ENCODE measurements at places on chromosomes 1 and 21. TPM values are rescaled to one million over a fixed set of nuclear protein-coding genes. Genes with fewer than 3 reads are reported as not detected.

Gene CRYAA
- not detected for total RNA-seq

Gene ANGPTL7
- total RNA-seq: 0.25 TPM

Gene DENND2C
- total RNA-seq: 1.5 TPM

Gene IPO9
- 35.7 TPM for total RNA-seq

Gene HDAC1
- 18.7 TPM for total RNA-seq

Gene TCP10L
- 4.7 TPM for total RNA-seq

Gene C1orf116
- under 0.01 TPM for total RNA-seq

Gene CASQ2
- total RNA-seq: under 0.01 TPM

Gene CLIC6
- total RNA-seq: 0.25 TPM

Gene SLC1A7
- total RNA-seq: not detected

Gene AK5
- 18.2 TPM for total RNA-seq

Gene TMPRSS15
- under 0.01 TPM for total RNA-seq

Gene HNRNPR
- total RNA-seq: 144 TPM

Gene INPP5B
- total RNA-seq: 10.6 TPM

Gene CYP4X1
- 13.8 TPM for total RNA-seq

Gene SYPL2
- total RNA-seq: under 0.01 TPM

Gene NPL
- 3.7 TPM for total RNA-seq

Gene CYP4A22
- total RNA-seq: not detected

Gene PCBP3
- 2.7 TPM for total RNA-seq

Gene C21orf91
- 8.6 TPM for total RNA-seq

Gene CSF1
- total RNA-seq: 1.7 TPM

Gene MIXL1
- 0.25 TPM for total RNA-seq

Gene THEM5
- not detected for total RNA-seq

Gene KRTAP19-1
- not detected for total RNA-seq

Gene LYSMD1
- total RNA-seq: 13.5 TPM

Measured in temporal lobe (tissue), 4 donors.